ENCODE measurements at places on chromosomes 5 and 9. TPM values are rescaled to one million over a fixed set of nuclear protein-coding genes. Genes with fewer than 3 reads are reported as not detected.

GRCh38 chr9:86175743-86176456 lies 76.5 kb upstream of the GOLM1 start:
- no peaks in the 10 kb centered on the region for H3K4me1 ChIP-seq
- no peak overlapping the region for H3K27ac ChIP-seq
- H3K27me3 ChIP-seq: no peaks in the 10 kb centered on the region
- H3K4me3 ChIP-seq: no peak overlapping the region
- no peaks in the 10 kb centered on the region for H3K36me3 ChIP-seq
- DNase-seq: no peak

Gene TNFSF15
- total RNA-seq: 1.1 TPM

Gene TSSK1B
- total RNA-seq: not detected

Gene TMC1
- not detected for total RNA-seq

- no peak overlapping the region for H3K27ac ChIP-seq
- no peak overlapping the region for H3K4me3 ChIP-seq
- no peaks in the 10 kb centered on the region for H3K27me3 ChIP-seq
- DNase-seq: no peak
Measured at GRCh38 chr5:66442951-66443445, 153.2 kb upstream of the MAST4 start.

GRCh38 chr9:131732061-131732526 lies 7.8 kb downstream of the RAPGEF1 start:
- H3K27me3 ChIP-seq: no peaks in the 10 kb centered on the region

DNA sequence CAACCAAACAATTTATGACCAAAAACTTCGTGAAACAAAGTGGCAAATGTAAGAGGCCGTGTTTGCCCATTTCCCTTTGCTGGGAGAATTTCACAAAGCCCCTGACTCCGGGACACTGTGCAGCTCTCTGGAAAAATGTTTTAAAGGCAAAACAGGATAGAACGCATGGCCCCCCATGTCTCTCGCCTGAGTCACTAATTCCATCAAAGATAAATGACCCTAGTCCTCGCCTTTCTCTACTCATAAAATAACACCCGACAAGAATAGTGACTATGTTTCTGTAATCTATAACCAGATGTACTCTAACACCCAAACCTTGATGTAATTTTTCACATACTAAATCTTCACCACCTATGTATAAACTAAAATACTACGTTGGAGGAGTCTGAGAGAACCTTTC lies 55.7 kb upstream of the SAP30L start:
- no peak overlapping the region for H3K4me3 ChIP-seq
- peaks cover 9% of the 10 kb centered on the region for H3K36me3 ChIP-seq
- peaks cover 4% of the 10 kb centered on the region for H3K4me1 ChIP-seq
- no peak for DNase-seq

Gene ANKRD20A1
- total RNA-seq: 1.2 TPM

Gene FRRS1L
- total RNA-seq: not detected

- no peaks in the 10 kb centered on the region for H3K36me3 ChIP-seq
- peaks cover 7% of the 10 kb centered on the region for H3K27me3 ChIP-seq
- no peak overlapping the region for H3K4me3 ChIP-seq
- no peak for DNase-seq
- H3K4me1 ChIP-seq: no peaks in the 10 kb centered on the region
Measured at GRCh38 chr5:135608761-135609443, 30.1 kb upstream of the CXCL14 start.

Gene SEMA4D
- total RNA-seq: 314 TPM

DNA sequence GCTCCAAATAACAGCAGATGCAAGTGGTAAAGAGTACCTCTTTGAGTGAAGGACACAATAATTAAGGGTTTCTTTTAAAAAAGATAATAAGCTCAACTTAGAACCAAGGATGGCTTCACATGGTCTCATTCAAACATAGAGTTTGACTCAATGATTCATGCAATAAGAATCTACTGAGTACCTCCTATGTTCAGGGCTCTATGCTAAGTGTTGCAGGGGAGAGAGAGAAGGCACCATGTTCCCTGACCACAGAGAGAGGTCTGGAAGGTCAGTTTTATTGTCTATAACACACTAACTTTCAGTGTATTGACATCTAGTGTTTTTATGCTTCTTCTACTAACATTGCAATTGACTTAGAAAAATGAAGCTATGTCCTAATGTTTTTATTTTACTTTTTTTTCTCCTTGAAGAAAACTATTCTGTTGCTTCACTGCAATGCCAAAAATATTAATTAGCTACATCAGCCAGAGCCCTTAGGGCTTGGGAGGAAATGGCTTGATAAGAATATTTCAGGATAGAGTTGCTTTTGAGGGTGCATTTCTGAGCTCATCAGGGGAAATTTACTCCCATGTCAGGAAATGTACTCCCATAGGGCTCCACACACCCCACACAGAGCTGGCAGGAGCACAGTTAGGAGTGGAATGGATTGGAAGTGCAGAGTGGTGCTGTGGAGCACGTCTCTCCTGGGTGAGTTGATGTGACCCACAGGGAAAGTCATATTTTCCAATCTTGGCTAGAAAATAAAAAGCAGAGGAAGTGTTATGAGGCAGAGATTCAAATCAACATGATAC lies 106.6 kb downstream of the PDE8B start:
- no peak overlapping the region for H3K4me3 ChIP-seq
- H3K4me1 ChIP-seq: no peaks in the 10 kb centered on the region
- DNase-seq: no peak
- peaks cover 19% of the 10 kb centered on the region for H3K27me3 ChIP-seq

- no peaks in the 10 kb centered on the region for H3K4me1 ChIP-seq
- no peak overlapping the region for H3K4me3 ChIP-seq
- no peak for DNase-seq
Measured at GRCh38 chr5:83924171-83924570, 203.5 kb upstream of the HAPLN1 start.

Gene ACSL6
- 21.5 TPM for total RNA-seq

GRCh38 chr5:142012186-142012785 lies 541 bp downstream of the GNPDA1 start:
- peak overlapping the region; percentile 81 for H3K27ac ChIP-seq
- H3K36me3 ChIP-seq: peaks cover 35% of the 10 kb centered on the region
- no peaks in the 10 kb centered on the region for H3K27me3 ChIP-seq
- peaks cover 85% of the 10 kb centered on the region for H3K4me1 ChIP-seq

Gene BAAT
- total RNA-seq: not detected

DNA sequence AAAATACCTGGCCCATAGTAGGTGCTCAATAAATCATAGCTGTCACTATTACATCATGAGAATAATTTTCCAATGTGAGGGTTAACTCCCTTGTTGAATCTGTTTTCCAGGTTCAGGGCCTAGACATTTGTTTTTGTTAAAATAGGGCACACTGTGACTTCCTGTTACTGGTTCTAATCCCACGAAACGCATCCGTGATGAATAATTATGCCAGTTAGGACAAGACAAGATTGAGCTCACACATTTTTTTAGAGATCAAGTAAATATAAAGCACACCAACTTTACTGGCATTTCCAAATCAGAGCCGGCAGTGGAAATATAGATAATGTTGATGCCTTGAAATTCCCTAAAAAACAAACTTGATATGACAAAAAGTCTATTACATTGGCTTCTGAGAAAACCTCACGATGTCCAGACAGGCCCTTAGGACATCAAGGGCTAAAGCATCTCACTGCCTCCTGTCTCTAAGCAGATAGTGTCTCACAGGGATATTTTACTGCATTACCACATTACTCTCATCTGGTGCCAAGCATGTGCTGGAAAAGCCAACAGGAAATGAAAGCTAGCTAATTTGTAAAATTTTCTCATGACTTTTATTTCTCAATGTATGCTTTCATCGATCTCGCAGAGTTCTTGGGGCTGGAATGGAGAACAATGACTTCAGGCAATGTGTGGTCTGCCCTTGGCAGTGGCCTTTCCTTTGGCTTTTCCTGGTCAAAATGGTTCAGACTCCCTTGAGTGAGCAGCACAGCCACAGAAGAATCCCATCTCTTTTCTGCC lies 414.3 kb upstream of the PAPPA start:
- no peaks in the 10 kb centered on the region for H3K27me3 ChIP-seq
- no peak for DNase-seq
- H3K27ac ChIP-seq: no peak overlapping the region

- no peak for DNase-seq
- H3K4me3 ChIP-seq: no peak overlapping the region
- H3K27me3 ChIP-seq: no peaks in the 10 kb centered on the region
- H3K36me3 ChIP-seq: no peaks in the 10 kb centered on the region
- no peak overlapping the region for H3K27ac ChIP-seq
Measured at GRCh38 chr5:100691548-100691947, 156.4 kb downstream of the FAM174A start.

Measured in activated CD8-positive, alpha-beta T cell treated with anti-CD3 and anti-CD28 coated beads, Interleukin-2, amount 10 ng/mL, durations not matched to agents 7 days and 5 days (primary cell).